ENCODE measurements at places on chromosomes 5 and 9.

- DNase-seq: no peak
Measured at GRCh38 chr5:179405426-179406030, 60.3 kb upstream of the ADAMTS2 start.

GRCh38 chr5:38745836-38746732 lies 99.7 kb upstream of the OSMR start:
- DNase-seq: no peak

- DNase-seq: no peak
Measured at GRCh38 chr5:109161914-109162683, 247.7 kb downstream of the PJA2 start.

GRCh38 chr5:171390883-171391677 lies 3.4 kb downstream of the NPM1 start:
- DNase-seq: no peak

DNA sequence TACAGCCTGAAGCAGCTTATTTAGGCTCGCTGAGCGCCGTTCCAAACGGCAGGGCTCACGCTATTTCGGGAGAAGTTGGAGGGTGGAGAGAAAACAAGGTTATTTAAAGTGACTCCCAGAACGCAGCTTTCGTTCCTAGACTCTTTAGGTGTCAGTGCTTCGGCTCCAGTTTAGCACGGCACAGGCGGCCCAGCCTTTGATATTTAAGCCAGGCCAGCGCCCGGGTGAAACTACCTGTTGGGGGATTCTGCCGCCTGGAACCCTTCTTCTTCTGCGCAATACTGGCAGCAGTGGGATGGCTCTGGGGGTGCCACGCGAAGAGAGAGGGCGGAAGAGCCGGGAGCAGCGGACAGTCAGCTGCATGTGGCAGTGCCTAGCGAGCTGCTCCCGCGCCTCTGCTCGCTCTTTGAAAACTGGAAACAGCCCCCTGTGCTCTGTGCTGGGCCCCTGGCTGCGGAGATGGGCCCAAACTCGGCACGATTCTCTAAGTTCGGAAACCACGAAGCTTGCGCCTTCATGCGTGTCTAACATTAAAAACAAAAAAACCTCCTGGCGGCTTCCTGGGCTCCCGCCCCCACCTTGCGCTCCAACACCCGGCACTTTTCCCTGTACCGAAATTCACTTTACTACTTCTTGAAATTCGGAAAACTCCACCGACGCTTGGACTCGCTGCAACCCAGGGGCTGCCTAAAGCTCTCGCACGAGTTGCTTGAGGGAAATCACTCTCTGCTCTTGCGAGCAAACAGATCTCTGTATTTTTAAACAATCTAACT lies 34.6 kb upstream of the NFIB start:
- DNase-seq: peak; percentile 40

DNA sequence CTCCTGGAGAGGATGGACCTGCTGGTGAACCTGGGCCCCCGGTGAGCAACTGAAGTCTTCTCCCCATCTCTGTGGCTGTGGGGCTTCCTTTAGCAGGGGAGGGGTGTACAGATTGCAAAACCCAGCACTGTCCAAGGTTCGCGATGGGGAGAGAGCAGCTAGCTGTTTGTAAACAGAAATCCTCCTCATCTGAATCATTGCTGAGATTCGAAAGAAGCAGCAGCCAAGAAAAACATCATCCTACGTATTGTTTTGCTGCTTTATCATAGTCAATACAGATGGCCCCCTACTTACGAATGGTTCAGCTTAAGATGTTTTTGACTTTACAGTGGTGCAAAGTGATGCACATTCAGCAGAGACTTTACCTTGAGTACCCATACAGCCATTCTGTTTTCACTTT lies 80.0 kb upstream of the TGFBR1 start:
- no peak for DNase-seq

DNA sequence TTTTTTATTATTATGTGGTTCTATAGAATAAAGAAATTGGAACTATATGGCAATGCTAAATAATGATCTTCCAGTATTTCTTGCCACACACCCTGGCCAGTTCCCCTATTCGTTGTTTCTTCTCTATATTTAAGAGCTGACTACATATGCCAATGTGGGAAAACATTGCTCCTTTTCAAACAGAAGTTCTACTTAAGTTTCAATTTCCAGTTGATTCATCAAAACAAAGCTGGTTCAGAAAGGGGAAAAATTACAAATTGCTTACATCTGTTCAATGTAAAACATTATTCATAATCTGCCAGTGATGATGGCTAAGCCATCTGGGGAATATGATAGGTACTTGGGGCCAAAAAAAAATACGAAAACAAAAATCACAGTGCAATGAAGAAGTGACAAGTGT lies 76.9 kb downstream of the ST8SIA4 start:
- DNase-seq: no peak

DNA sequence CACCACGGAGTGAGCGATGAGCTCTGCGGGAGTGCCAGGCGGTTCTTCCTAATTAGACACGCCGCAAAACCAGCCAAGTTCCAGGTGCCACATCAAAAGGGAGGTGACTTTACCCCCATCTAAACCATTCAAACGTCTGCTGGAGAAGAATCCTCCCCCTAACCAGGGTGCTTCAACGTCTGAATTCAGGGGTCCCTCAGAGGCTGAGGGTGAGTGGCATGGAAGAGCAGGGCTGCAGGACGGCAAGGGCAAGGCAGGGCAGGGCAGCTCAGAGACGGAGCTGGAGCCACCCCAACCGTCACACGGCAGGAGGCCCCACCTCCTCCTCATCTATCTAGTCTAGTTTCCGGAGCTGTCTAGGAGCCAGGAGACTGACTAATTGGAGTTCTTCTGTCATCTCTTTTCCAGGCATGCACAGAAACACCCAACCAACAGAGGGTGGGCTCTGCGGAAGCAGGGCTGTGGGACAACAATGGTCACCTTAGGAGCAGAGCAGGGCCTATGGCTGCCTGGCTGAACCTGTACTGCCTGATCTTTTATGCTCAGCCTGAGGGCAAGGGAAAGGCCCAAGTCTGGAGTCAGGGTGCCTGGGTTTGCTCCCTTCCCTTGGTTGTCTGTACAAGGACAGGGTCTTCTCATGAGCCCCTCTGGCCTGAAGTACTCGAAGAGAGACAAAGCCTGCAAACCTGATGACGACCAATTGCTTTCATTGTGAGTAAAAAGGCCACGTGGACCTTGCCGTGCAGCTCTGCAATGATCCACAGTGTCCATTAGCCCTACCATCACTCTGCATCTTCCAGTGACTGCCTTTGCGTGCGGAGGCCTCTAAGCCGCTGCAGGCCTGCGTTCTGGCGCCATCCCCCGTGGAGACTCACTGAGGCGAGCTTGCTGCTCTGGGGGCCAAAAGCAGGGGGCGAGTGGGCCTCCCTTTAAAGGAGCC lies 81.0 kb upstream of the SLC25A51 start:
- no peak for DNase-seq

DNA sequence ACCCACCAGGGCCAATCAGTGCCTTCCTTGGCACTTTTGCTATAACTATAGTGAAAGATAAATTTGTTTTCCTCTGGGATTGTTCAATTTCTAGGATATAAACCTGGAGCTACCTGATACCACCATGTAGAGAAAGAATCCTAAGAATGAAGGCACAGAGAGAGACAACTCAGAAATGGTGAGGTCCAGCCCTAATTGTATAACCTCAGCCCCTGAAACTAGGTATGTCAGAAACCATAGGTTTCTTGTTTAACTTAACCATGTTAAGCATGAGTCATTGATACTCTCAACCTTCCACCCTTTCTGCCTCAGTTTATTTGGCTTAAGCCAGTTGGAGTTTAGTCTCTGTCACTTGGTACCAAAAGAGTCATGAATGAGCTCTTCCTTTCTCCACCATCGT lies 4.6 kb upstream of the SPZ1 start:
- DNase-seq: no peak

- DNase-seq: no peak
Measured at GRCh38 chr5:154466147-154466546, 11.9 kb downstream of the HAND1 start.

DNA sequence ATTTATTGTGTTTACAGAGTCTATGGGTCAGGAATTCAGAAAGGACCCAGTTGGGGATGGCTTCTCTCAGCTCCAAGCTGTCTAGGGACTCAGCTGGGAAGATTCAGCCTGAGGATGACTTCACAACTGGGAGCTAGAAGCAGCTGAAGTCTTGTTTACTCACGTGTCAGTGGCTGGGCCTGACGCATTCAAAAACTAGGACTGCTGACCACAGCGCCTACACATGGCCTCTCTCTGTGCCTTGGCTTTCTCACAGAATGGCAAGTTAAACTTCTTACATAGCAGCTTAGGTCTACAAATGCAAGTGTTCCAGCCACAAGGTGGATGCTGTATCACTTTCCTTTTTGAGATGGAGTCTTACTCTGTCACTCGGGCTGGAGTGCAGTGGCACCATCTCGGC lies 16.3 kb upstream of the PPP2CA start:
- DNase-seq: no peak

GRCh38 chr9:129064499-129064908 lies 16.4 kb upstream of the DOLPP1 start:
- no peak for DNase-seq

- DNase-seq: no peak
Measured at GRCh38 chr9:90085633-90086032, 480.8 kb downstream of the GADD45G start.

DNA sequence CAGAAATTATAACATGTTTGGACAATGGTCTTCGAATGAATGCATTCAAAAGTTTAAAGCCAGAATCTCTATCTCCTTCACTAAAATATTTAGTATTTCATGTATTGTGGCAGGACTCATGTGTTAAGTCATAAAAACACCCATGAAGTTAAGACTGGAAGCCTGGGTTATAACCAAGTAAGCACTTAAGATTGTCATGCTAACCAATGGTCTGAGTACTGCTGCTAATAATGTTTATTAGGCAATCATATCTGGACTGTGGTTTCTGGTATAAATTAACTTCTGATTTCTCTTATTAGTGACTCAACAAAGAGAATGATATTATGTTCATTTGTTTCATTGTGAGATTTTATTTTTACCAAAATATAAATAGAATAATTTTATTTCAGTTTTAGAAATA lies 297.9 kb upstream of the EDIL3 start:
- no peak for DNase-seq

DNA sequence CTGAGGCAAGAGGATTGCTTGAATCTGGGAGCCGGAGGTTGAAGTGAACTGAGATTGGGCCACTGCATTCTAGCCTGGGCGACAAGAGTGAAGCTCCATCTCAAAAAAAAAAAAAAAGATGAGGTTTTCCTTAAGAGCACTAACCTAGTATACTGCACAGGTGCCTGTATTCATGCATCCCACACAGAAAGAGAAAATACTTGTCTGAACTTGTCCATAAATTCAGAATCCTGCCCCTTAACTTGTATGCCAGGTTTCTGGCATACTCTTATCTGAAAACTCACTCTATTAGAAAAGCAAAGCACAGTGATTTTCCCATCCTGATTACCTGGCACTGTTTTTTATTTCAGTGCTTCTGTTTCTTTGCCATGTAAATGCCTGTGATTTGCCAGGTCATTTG lies 125.3 kb upstream of the CDKN2B start:
- no peak for DNase-seq

DNA sequence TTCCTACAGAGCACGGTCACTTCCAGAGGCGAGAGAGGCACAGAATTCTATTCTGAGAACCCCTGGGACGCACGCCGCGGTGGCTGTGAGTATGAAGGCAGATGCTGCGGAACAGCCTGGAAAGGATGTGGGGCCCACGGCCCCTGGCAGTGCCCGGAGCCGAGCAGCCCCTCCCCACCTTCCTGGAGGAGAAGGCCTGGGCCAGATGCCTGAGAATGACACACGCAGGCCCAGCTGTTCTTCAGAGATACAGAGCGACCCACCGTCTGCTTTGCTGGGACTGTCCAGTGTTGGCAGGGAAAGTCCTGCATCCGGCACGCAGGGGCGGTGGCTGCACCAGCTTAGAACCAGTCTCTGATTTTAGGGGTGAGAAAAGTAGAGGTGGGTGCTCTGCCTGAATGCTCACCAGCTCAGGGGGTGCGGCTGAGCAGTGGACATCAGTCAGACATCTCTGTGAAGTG lies 116.7 kb upstream of the LPCAT1 start:
- DNase-seq: no peak

DNA sequence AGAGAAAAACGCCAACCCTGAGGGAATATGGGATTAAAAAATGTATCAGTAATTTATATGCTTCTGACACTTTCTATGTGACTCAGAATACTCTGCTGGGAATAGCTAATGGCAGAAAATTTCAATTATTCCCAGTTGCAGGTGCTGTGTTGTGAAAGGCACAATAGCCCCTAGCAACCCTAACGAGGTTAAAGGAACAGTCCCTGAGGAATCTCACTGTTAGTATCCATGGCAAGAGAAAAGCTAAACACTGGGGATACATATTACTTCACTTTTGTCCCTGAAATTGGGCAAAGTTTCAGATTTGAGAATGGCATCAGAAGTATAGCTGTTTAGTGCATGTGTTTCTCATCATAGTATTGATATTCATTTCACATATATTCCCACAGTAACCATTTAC lies 555.0 kb downstream of the RAB3C start:
- DNase-seq: no peak

- DNase-seq: no peak
Measured at GRCh38 chr9:70486127-70486526, 71.7 kb upstream of the KLF9 start.

Data from common myeloid progenitor, CD34-positive (primary cell).